ENCODE measurements at places on chromosomes 16 and 17.
A peak's percentile ranks its signal among the peaks of the same experiment; 100 is the strongest.

DNA sequence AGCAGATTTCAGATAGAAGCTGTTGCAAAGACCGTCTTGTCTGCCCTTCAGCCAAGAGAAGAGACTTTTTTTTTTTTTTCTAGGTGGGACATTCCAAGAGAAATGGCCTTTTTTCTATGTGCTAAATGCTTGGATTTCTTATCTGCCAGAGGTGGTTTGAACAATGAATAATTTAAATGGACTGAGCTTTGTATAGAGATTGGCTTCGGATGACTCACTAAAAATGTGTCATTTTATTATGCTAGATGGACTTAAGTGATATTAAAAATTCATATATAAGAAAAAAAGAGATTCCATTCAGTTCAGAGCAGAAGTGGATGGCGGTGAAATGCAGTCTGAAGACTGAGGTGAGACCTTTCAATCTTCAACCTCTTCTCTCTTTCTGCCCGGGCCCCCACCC, 58.4 kb downstream of the MEAK7 start:
- no peak for DNase-seq

DNA sequence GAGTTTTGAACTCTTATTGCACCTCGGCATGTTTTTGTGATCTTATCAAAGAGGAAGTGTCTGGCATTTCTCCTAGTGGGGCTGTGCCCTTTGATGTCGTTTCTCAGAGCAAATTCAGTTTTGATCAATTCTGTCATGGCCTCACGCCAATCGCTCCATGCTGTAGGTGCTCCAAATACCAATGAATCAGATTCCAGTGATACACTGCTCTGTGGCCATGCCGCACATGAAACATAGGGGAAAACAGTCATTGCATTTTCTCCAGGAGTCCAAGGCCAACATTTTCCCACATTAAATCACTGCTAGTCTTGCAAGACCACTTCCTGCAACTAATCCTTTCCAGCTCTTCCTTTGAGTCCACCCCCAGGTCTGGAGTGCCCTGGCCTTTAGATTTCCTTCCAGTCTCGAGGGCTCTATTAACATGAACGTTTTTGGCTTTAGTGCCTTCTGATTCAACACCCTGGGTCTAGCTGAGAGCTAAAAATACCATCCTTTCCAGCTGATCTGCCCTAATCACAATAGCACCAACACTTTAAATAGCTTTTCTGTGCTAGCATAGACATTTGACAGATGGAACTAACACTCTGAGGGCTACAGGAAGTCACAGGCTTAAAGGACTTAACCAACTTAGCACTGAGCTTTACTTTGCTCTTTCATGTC, 18.2 kb upstream of the RASL10B start:
- peak; percentile 10 for DNase-seq

DNA sequence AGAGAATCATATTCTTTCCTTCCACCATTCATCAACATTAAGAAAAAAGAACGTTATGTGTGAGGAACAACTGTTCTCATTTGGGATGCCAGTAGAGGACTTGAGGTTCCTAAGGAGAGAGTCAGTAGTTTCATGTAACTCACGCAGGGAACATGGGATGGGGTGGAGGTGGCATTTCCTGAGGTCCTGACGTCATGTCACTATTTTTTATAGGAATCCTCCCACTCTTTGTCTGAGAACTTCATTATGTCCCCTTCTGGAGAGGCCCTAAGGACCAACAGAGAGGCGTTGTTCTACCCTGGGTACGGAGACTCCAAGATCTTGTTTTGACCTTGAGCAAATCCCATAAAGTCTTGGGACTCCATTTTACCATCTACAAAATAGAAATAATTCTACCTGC, 211.7 kb upstream of the SOX9 start:
- DNase-seq = no peak

DNA sequence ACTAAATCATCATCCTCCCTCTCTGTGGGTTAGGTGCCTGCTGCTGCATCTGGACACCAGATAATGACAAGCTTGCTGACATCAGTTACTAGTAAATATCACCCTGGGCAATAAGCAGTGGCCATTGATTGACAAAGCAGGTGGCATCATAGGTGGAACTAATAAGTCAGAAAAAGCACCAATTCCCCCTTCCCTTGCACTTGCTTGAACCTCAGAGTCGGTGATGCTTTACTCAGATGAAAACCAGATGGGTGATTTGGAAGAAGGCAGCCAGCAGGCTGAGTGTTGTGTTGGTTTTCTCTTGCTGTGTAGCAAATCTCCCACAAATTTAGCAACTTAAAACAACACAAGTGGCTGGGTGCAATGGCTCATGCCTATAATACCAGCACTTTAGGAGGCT, 146.9 kb upstream of the NOL11 start:
- DNase-seq = no peak

GRCh38 chr17:80036715-80037477, 454 bp downstream of the CCDC40 start:
- peak; percentile 82 for DNase-seq

GRCh38 chr17:39640591-39641031, 3.7 kb downstream of the STARD3 start:
- no peak for DNase-seq

GRCh38 chr16:56350491-56351405, 74.6 kb downstream of the AMFR start:
- no peak for DNase-seq

DNA sequence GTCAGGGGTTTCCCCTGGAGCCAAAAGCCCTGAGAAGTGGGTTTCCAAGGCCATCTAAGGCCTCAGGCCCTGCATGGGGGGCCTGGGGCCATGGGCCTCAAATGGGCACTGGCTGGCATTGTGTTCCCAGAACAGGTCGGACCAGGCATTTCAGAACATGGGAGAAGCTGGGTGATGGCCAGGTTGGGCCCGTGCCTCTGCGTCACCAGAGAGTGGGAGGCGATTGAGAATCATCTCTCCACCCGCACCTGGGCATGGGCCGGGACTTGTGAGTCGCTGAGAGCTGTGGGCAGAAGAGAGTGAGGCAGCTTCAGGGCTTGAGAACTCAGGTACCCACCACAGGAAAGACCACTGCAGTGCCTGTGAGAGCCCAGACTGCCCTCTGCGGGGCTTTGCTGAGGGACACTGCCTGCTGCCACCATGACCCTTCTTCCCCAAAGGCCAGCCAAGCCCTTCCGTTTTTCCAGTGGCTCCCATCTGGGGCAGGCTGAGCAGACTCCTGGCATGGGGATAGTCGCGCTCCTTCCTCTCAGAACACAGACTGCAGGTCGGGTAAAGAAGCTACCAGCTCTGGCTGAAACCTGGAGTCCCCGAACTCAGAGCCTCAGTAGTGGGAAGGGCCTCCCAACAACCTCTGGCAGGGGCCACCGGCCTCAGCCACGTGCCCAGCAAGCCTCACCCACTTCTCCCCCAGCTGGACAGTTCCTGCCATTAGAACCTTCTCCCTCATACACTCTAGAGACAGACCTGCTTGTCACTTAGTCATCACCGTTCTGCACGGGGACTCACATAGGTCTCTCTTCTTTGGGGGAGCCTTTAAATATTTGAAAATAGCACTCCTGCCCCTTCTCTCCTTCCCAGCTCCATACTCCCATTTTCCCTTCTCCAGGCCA, 1.6 kb downstream of the RAB11FIP4 start:
- no peak for DNase-seq

DNA sequence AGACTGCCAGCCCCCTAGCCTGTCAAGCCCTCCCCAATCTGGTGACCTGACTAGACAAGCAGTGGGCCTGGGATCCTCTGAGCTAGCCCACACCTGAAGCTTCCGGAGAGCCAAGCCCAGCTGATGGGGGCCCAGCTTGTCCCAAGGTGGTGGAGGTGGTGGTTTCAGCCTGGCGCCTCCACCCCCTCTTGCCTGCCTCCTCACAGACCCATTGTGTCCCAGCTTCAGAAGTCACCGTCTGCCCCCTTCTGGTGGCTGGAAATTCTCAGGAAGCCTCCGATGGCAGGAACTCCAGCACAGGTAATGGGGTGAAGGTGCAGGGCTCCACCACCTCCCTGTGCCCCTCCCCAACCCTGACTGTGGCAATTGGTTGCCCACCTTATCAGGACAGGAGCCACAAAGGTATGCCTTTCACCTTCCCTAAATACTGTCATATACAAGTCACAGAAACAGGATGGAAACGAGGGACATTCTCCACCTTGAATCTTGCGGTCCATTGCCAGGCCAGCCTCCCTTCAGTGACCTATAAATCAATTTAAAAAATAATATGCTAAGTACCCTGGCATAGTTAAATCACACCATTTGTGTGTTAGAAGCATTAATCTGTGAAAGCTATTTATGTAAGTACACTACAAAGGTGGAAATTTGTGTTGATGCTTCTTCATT, 66.0 kb upstream of the ZNF423 start:
- peak; percentile 35 for DNase-seq

DNA sequence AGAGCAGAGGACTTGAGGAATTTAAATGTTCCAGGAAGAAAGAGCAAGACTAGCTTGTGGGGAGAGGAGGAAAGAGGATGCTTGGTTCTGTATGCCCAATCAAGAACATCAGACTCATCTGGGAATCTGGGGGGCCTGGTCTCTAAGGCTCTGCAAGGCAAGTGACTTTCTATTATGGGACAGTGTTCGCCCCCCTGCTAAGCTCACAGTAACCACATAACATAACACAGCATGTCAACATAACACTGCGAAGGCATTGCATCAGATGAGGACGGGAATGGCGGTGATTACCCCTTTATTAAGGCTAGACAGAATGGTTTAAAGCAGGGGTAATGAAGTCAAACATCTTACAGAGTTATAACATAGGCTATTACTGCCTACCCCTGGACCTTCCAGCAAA, 176.6 kb upstream of the IRX6 start:
- no peak for DNase-seq

GRCh38 chr16:27980919-27981700, 82.4 kb downstream of the GSG1L start:
- DNase-seq = peak; percentile 6

- DNase-seq = no peak
These were observed 28.8 kb downstream of the IST1 start for GRCh38 chr16:71923941-71924690.

DNA sequence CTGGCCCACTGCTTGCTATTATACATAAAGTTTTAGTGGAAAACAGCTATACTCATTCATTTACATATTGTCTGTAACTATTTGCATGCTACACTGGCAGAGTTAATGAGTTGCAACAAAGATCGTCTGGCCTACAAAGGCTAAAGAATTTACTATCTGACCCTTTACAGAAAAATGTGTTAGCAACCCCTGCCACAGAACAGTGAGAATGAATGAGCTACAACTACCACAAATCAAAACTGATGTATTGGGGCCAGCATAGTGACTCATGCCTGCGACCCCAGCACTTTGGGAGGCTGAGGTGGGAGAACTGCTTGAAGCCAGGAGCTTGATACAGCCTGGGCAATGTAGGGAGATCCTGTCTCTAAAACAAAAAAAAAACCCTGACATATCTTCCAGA, 92.7 kb downstream of the MYH11 start:
- DNase-seq = no peak

DNA sequence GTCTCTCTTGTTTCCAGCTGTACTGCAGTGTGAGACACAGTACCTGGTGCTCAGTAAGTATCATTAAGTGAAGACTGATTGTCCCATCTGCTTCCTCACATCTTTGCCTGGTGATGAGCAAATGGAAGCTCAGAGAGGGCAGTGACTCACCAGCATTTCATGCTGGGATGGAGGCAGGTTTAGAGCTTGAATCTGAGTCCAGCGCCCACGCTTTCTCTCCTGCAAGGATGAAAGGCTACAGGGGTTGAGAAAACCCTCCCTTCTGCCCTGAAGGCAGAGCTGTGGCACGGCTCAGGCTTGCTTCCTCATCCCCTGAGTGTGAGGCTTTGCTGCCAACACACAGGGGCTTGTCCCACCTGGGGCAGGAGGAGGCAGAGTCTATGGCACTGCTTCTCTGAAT, 1.5 kb upstream of the RNF112 start:
- DNase-seq = no peak

DNA sequence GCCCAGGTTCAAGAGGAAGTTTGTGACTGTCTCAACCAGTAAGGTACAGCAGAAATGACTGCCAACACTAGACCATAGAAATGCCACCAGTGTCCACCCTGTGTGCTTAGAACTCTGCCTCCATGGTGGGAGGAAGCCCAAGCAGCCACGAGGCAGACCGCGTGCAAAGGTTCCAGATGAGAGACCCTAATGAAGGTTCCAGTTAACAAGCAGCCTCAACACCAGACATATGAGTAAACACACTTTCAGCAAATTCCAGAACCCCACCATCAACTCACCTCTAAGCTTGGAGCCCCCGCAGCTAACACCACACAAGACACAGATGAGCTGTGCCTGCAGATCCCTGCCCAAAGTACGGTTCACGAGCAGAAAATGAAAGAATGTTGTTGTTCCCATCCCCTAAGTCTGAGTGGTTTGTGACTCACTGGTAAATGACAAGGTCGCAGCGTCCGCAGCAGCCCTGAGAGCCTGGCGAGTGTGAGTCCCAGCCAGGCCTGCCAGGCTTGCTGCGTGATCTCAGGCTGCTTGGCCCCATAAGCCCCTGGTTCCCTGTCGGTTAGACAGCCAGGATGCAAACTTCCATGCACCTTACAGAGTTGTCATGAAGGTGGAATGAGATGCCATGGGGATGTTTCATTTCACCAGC, 193.7 kb downstream of the C16orf95 start:
- no peak for DNase-seq

DNA sequence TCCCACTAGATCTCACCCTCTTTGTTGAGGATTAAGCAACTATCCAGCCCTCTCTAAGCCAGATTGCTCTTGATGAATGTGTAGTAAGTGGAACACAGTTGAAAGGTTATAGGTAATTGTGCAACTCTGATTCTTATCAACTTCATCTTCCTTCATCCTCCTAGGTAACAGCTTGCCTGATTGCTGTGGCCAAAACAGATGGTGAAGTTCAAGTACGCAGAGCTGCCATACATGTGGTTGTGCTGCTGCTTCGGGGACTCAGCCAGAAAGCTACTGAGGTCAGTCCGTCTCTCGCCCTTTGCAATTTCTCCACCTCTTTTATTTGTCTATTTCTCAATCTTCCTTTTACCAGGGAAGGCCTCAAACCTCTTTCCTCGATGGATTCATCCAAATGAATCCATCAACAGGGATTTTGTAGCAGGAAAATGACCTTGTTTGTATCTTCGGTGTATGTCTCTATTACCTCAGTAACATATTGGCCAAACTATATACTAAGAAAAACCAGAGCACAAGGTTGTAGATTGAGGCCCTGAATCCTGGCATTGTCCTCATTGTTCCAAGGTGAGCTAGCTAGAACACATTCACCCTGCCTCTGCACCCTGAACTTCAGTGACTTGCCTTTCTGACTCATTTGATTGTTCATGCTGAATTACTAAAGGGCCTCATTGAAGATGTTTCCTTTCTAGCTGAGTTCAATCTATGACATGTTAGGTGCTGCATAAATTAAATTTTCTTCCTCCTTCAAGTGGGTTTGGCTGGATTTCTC, 65.1 kb upstream of the HAS3 start:
- no peak for DNase-seq

DNA sequence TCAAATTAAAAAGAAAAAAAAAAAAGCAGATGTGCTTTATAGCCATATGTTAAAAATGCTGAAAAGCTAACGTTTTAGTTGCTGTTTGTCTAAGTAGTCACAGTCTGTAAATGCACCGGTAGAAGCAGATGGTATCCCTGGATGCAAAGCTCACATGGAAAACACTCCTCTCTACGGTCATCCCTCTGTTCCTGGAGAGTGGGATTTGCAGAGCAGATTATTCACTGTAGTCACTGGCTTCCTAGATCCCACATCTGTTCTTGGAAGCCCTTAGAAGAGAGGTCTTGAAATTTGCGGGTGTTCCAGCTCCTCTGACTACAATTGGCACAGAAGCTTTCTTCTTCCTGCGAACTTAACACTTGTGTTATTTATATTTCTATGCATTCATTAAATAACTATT, 186.6 kb downstream of the PMP22 start:
- no peak for DNase-seq

- no peak for DNase-seq
These were observed 126.1 kb upstream of the FOXF1 start for GRCh38 chr16:86384263-86384649.

Measured in NCI-H2227 treated with DMSO at 0.1 percent for 48 hours (cell line).